ENCODE measurements at places on chromosomes 13 and 19.

- DNase-seq = no peak
These were observed 1.2 kb downstream of the S1PR4 start for GRCh38 chr19:3179739-3180293.

GRCh38 chr19:50835785-50836542 lies 2.6 kb upstream of the KLK15 start:
- DNase-seq = no peak

DNA sequence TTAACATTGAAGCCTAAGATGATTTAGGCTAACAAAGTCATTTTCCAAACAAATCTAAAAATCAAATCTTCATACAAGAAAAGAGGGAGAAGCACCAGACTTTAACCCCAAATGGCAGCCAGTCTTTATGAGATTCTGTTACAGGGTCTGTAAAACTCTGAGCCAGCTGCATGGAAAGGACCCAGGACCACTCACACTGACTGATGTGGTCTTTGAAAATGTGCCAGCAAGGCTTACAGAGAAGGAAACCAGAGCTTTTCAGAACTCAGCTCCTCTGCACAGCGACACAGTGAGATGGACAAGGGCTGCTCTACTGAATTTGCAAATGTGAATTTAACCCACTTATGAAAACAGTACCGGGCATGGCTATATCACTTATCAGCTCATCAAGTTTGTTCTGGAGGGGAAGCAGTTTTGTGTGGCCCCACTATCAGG lies 98.8 kb upstream of the SERP2 start:
- no peak for DNase-seq

GRCh38 chr13:63288576-63288975 lies 1872.9 kb upstream of the PCDH20 start:
- peak; percentile 40 for DNase-seq

GRCh38 chr19:43078311-43078710 lies 4.2 kb downstream of the PSG2 start:
- DNase-seq = peak; percentile 17

GRCh38 chr13:74646091-74646490 lies 511.9 kb upstream of the KLF12 start:
- DNase-seq = no peak

DNA sequence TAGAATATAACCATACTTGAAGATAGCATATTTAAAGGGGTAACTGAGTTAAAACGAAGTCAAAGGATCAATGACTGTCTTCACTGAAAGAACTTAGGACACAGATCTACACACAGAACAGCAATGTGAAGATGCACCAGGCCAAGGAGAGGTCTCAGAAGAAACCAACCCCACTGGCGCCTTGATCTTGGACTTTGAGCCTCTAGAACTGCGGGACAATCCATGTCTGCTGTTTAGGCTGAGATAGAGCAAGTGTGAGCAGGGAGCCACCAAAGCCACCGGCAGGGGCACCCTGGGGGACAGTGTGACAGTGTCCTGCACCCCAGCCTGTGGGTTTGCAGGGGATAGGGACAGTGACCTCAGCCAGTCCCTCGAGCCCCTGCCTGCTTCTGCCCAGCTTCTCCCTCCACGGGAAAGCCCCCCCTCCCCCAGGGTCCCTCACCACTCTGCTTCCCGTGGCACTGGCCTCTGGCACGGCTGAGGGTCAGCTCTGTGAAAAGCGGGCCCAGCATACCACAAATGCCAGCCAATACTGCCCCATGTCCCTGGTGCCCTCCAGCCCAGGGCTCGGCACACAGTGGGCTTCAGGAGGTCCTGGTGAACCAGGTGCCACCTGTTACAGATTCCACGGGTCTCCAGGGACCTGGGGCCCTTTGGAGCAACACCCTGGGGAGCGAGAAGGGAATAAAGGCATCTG lies 40.8 kb downstream of the KLF2 start:
- DNase-seq = no peak

GRCh38 chr19:19900729-19901444 lies at the start of gene ZNF93:
ZNF93 (plus strand) TSS chr19:19900946; CDS start chr19:19901089, 143 bp downstream.
- DNase-seq = peak; percentile 95

- no peak for DNase-seq
These were observed 107.4 kb downstream of the KCTD12 start for GRCh38 chr13:76778853-76779252.

DNA sequence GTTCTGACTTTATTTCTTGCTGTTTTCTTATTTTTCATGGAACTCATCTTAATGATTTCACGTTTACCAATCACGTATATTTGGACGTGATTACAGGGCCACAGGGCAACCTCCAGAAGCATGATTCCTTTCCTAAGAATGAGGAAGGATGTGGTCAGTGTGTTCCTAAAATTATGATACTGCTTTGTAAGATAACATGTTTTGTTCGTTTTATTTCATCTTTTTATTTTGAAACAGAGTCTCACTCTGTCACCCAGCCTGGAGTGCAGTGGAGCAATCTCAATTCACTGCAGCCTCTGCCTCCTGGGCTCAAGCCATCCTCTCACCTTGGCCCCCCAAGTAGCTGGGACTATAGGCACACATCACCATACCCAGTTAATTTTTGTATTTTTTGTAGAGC lies 24.8 kb upstream of the LAIR1 start:
- no peak for DNase-seq

DNA sequence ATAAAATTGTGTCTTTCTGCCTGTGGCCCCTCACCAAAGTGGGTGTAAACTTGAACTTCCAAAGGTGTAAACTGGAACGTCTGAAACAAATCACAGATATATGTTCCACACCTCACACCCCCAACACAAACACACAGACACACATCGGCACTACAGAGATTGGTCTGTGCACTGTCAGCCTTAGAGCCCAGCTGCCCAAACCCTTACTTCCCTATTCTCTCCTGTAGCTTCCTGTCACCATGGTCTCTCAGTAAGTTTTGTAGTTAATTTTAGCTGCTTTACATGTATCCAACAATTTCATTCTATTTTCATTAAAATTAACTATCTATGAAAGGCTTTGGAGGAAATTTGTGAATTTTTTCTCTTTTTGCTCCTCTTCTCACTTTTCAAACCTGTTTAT lies 5.4 kb downstream of the TM9SF2 start:
- DNase-seq = no peak

- DNase-seq = no peak
These were observed at the start of gene KISS1R for GRCh38 chr19:917323-918151. KISS1R (plus strand) TSS chr19:917333; CDS start chr19:917503, 170 bp downstream.

GRCh38 chr13:40779049-40779448 lies 8.1 kb upstream of the MRPS31 start:
- no peak for DNase-seq

DNA sequence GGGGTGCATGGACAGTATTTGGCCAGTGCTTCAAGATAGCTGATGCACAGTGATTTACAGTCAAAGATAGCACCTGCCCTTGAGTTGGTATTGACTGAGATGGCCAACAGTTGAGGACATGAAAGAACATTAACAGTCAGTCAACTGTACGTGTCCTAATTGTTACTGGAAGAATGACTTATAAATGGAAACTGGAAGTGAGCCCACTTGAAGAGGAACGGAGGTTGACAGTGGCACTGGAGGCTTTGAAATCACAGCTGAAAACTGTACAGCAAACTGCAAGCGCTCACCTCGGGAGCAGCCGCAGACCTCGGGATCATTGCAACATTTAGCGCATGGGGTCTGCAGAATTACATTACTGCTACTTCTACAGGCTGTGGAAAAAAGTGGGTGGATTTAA lies 77.1 kb downstream of the GGACT start:
- DNase-seq = no peak

DNA sequence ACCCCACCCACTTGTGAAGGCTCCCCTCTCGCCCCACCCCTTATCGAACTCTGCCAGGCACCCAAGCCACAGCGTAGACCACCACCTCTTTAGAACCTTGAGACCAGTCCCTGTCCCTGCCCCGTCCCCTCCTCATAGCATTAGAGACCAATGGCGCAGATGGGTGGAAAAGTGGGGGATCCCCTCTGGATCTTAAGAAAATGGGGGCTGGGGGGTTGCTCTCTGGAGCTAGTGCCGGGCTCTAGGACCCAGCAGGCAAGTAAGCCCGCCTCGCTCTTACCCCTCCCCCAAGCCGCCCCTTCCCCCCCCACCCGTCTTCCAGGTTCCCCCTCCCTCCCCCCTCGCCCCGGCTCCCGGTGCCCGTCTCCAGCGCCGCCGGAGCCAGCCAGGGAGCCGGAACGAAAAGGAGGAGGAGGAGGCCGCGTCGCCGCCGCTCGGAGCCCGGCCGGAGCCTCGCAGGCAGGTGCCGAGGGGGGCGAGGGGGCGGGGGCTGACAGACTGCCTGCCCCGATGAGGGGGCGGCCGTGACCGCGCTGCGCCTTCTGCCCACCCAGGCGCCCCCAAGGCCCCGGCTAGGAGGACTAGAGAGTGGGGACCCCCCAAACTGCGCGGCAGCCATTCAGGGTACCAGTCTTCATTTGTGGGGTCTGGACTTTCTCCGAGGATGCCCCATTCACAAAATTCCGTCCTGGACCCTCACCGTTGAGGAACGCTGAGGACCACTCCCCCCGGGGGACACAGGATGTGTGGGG lies at the start of gene SPRED3:
SPRED3 (plus strand) TSS at position 349 of the 752 bp plus-strand sequence. CDS start 1,606 bp downstream, outside the sequence.
- DNase-seq = no peak

DNA sequence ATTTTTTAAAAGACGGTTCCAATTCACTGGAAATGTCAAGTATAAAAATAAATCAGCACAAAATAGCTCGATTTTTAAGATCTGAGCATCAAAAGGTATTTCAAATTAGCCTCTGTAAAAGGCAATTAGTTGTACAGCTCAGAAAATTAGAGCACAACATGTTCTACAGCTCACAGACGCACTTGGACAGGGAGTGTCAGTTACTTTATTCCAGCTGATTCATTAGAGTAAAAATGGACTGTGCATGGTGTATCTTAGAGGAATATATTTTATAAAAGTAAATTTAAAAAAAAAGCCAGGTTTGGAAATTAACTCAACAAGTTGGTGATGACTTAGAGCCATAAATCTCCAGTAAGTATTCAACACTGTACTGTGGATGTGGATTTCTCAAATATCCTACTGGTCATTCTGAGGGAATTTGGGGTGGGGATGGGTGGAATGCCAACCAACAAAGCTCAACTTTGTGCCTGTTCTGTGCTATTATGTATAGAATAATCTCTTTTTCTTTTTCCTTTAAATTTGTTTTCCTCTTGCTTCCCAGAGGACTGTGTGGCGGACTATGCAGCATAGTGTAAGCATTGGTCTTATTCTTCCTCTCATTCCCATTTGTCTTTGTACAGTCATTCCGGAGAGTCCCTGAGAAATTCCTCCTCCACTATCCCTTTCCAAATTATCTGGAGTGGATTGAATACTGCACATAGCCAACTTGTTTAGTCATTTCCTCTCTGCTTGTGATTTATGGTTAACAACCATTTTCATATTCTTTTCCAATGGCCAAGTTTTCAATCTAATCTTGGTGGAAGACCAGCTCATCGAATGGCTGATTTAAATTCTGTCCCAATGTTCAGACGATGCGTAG lies 169.3 kb downstream of the DCT start:
- DNase-seq = peak; percentile 30

DNA sequence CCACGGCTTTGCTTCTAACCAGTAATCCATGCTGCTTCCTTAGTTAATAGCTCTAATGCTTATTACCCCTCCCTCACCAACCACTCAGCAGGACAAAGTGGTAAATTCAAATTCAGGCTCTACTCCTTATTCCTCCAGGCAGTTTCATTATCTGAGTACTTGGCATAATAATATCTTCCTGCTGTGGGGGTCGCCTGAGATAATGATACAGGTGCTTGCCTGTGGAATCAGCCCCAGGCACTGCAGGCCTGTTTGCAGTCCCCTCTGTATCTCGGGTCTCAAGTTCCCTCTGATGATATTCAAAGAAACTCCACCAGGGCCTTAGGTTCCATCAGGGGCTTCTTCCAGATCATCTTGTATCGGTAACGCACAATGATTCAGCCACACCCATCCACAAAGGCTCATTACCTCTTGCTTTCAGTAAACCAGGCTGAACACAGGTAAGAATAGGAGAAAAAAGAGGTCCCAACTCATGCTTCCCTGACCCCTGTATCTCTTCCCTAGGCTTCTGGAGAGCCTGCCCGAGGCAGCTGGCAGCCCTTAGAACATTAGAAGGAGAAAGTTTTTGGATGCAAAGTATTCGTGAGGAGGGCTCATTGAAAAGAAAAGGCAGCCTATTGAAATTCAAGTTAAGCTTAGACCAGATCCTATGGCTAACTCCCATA lies 14.3 kb upstream of the FOXO1 start:
- DNase-seq = no peak

DNA sequence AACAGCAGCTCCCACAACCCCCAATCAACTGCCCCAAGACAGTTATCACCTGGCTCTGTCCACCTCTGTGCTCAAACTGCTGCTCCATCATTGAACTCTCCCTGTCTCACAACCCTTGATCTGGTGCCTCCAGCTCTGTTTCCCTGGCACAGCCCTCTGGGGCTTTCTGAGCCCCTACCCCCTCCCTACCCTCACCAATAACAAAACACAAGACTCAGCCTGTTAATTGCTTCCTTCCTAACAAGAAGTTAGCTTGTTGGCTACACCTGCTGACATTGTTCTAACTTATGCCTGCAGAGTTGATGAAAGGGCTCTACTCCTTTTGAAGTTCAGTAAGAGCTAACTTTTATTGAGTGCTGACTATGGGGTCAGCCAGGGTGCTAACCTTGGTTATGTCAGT lies 99.4 kb upstream of the FNDC3A start:
- DNase-seq = no peak

- peak; percentile 31 for DNase-seq
These were observed 8.4 kb upstream of the BCAM start for GRCh38 chr19:44800461-44800860.

DNA sequence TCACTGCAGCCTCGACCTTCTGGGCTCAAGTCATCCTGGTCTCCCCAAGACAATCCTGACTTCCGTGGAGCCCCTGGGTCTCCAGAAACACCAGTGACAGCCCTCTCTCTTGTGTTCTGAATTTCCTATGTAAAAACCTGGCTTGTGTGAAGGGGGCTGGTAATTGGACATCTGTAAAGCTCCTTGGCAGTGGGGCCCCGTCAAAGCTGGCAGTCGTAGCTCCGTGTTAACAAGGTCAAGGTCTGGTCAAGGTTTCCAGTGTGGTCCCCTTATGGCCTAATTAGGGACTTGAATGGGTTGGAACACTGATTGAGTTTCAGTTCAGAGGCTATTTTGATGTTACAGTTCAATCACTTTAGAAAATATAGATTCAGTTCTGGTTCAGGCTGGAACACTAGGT lies 32.8 kb upstream of the NDUFS7 start:
- no peak for DNase-seq

DNA sequence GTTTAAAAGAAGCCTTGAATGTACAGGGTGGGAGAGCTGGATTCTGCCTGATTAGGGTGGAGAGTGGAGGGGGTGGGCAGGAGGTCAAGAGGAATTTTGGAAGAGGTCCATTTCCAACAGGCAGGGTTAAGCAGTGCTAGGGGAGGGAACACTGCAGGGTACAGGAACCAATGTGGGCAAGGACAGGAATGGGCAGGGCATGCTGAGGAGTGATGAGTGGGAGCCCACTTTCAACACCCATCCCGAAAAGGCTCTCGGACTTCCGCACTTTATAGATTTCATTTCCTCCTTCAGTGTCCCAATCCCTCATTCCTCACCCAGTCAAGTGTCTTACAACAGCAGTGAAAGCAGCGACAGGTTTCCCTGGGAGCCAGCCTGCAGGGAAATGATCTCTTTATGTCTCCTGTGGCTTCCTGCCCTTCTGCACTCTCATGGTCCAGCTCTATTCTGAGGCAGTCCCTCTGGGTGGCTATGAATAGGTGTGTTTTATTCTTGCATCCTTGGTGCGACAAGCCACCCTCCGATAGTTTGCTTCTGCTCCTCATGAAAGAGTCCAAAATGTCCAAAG lies 50.5 kb upstream of the ZNF507 start:
- no peak for DNase-seq

Data from amniotic stem cell (primary cell).